ENCODE measurements at places on chromosomes 13 and 19.

GRCh38 chr19:47520343-47520806 lies 5.5 kb upstream of the NAPA start:
- DNase-seq: no peak

- DNase-seq: no peak
These were observed 90.2 kb upstream of the UQCRFS1 start for GRCh38 chr19:29303069-29303718.

GRCh38 chr13:75661443-75661842 lies 25.3 kb downstream of the LMO7 start:
- DNase-seq: no peak

GRCh38 chr13:81760316-81760715 lies 1419.4 kb upstream of the SPRY2 start:
- DNase-seq: no peak

DNA sequence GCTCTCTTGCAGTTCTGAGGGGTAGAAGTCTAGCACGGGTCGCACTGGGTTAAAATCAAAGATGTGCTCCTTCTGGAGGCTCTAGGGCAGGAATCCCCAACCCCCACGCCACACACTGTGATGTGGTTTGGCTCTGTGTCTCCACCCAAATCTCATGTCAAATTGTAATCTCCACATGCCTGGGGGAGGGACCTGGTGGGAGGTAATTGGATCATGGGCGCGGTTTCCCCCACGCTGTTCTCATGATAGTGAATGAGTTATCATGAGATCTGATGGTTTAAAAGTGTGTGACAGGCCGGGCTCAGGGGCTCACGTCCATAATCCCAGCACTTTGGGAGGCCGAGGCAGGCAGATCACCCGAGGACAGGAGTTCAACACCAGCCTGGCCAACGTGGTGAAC lies 26.6 kb upstream of the CALM3 start:
- DNase-seq: no peak

DNA sequence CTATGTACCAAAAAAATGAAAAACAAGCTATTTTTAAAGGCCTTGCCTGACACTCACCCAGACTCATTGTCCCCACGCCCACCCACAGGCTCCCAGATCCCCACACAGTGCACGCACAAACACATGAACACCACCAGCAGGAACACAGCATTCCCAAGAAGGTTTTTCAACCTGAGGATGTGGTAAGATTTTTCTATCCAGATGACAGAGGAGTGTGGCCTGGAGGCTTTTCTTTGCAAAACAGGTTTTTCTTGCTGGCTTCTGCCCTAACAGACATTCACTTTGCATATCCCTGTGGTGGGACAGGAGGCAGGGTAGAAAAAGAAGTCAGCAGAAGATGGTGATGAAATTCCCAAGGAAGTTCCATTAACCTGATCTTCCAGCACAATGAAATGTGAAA lies 97.8 kb downstream of the KLF12 start:
- no peak for DNase-seq

- no peak for DNase-seq
These were observed 34.6 kb upstream of the SLC10A2 start for GRCh38 chr13:103100830-103101229.

DNA sequence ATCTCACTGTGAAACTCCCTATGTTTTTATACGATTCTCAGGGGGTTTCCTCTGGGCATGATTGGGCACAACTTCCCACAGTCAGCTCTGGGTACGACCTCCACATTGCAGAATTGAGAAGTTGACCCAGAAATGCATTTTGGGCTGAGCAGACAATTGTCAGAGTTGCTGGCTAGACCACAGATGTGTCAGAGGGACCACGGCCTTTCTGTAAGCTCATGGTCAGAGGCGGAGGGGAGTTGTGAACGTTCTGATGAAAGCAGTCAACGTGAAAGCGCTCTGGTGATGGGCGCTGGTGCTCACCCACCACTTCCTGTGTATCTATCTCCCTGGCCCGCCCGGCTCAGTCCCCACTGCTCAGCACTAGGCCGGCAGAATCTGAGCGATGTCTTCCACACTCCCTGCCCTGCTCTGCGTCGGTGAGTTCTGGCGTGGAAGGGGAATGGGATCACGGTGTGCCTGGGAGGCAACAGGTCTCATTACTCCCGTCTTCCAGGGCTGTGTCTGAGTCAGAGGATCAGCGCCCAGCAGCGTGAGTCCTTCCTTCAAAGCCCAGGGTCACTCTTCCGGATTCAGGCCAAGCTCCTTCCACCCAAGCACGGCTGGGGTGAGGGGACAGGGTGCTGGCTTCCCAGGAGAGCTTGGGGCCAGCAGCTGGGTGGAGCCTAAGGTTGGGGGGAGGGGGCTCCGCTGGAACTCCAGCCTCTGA lies at the start of gene NCR1:
NCR1 (plus strand) TSS at position 346 of the 709 bp plus-strand sequence; CDS start at position 386, 40 bp downstream.
- no peak for DNase-seq

- DNase-seq: no peak
These were observed 108.2 kb upstream of the UQCRFS1 start for GRCh38 chr19:29321116-29321515.

GRCh38 chr19:47113850-47114651 lies 475 bp upstream of the ZC3H4 start:
- DNase-seq: no peak

DNA sequence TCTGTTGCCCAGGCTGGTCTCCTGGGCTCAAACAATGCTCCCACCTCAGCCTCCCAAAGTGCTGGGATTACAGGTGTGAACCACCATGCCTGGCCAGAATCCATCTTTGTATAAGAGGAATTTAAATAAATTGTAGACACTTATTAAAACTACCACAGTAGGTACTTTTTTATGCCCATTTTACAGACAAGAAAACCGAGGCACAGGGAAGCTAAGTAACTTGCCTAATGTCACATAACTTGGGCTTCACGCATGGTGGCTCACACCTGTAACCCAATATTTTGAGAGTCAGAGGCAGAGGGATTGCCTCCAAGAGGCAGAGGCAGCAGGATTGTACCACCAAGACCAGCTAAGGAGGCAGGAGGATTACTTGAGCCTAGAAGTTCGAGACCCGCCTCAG lies 22.7 kb upstream of the CALM3 start:
- no peak for DNase-seq

- DNase-seq: no peak
These were observed 4.8 kb upstream of the ZNF439 start for GRCh38 chr19:11843722-11844121.

DNA sequence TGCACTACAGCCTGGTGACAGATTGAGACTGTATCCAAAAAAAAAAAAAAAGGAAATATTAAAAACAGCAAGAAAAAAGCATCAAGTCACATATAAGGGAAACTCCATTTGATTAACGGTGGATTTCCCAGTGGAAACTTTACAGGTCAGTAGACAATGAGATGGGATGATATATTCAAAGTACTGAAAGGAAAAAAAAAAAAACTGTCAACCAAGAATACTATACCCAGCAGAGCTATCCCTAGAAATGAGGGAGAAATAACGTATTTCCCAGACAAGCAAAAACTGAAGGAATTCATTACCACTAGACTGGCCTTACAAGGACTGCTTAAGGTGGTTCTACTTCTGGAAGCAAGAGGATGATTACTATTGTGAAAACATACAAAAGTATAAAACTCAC lies 87.4 kb downstream of the C1QTNF9 start:
- DNase-seq: no peak

DNA sequence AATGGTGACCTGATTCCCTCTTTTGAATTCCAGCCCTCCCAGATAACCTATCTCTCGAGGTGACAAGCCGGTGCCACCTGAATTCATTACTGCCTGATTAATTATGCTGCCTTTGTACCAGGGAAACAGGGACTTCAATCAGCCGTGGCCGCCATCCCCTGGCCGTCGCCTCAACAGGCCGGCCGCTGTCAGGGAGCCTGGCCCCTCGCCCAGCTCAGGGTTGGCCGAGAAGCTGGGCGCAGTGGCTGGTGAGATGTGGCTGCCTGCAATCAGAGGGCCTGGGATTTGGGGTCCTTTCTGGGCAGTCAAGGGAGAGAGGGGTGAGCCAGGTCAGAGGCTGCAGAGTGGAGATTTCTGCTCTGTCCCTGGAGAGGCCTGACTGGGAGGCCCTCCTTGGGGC lies 91.2 kb downstream of the KCTD15 start:
- no peak for DNase-seq

- no peak for DNase-seq
These were observed 22.7 kb downstream of the SLC25A15 start for GRCh38 chr13:40812102-40812501.

DNA sequence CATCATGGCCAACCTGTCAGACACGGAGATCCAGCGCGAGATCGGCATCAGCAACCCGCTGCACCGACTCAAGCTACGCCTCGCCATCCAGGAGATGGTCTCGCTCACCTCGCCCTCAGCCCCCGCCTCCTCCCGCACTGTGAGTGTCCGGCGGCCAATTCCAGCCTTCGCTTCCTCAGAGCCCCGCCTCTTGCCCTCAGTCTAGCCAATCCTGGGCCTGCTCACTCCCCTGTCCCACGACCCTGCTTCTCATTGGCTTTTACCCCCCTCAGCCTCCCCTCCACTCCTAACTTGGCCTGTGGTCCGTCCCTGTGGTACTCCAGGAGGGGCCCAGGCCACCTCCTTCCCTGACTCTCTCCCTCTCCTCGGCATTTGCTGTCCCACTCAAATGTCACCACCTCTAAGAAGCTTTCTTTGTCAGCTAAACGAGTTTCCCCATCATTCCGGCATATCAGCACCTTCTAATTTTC lies 12.3 kb downstream of the HRC start:
- DNase-seq: no peak

GRCh38 chr19:35253316-35254286 lies 4.8 kb downstream of the LSR start:
- DNase-seq: no peak

DNA sequence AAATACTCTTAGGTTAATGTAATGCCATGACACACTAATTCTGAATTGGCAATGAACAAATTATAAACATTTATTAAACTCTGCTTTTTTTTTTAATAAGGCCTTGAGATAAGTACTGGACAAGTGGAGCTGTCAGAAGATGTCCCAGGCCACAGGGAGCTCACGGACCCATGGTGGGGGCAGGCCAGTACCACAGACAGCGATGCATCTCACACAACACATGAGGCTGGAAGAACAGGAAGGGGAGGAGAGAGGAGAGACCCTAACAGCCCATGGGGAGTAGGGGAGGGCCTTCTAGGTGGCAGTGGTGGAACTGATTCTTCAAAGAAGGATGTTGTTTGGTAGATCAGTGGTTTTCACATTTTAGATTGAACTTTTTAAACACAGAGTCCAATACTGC lies 128.4 kb downstream of the LHFPL6 start:
- no peak for DNase-seq

DNA sequence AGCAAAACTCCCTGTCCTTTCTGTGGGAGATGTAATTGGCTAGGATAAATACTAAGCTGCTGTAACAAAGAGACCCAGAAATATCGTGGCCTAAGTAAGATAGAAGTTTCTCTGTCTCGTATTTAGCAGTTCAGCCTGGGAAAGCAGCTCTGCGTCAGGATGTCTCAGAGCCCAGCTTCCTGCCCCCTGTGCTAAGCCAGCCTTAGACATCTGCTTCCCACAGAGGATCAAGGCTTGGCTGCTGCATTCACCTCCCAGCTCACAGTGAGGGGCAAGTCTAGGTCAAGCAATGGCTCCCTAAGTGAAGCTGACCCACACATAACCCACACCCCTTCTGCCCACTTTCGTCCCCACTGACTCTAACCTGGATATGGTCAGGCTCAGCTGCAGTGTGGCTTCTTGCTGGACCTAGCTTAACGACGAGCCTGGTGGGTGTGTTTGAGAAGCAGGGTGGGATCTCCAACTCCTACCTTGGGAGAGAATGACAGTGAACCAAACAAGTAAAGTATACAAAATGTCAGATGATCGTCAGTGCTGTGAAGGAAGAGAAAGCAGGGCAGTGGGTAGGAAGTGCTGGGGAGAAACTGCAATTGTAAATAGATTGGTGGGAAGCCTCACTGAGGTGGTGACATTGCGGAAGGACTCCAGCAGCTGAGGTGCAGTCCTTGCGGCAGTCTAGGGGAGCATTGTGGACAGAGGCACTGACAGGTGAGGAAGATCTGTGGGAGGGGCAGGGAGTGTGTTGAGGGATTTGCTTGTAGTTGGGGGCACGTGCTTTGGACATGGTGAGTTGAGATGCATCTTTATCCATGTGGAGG lies 82.9 kb downstream of the TNFRSF19 start:
- DNase-seq: no peak

DNA sequence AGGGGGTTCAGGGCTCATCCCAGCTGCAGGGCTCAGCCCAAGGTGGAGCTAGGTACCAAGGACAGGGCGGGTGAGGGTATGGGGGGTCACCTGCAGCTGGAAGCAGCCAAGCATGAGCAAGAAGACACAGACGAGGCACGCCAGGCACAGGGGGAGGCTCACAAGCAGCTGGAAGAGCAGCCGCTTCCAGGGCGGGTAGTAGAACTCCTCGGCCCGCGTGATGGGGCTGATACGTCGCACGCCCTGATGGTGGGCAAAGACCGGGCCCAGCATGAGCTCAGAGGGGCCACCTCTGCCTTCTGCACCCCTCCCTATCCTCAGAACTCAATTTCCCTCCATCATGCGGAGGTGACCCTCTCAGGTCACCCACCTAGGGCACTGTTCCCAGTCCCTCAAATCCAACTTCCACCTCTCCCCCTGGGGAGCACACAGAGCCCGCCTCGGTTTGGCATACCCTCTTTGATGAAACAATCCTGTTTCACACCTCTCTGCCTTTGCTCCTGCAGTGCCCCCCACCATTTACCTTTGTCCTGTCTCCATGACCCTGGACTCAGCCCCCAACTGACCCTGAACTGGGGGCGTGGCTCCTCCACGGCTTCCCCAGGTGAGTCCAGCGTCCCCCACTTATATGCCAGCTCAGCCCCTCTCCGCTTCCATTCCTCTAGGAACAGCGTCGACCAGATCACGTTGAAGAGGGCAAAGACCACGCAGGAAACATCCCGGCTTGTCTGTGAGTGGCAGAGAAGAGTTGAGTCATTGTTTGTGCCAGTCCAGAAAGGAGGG lies 4.2 kb downstream of the ANO8 start:
- no peak for DNase-seq

- DNase-seq: no peak
These were observed 3.3 kb upstream of the C3 start for GRCh38 chr19:6723738-6724137.

GRCh38 chr13:27942972-27943371 lies 23.2 kb downstream of the PDX1 start:
- DNase-seq: no peak

DNA sequence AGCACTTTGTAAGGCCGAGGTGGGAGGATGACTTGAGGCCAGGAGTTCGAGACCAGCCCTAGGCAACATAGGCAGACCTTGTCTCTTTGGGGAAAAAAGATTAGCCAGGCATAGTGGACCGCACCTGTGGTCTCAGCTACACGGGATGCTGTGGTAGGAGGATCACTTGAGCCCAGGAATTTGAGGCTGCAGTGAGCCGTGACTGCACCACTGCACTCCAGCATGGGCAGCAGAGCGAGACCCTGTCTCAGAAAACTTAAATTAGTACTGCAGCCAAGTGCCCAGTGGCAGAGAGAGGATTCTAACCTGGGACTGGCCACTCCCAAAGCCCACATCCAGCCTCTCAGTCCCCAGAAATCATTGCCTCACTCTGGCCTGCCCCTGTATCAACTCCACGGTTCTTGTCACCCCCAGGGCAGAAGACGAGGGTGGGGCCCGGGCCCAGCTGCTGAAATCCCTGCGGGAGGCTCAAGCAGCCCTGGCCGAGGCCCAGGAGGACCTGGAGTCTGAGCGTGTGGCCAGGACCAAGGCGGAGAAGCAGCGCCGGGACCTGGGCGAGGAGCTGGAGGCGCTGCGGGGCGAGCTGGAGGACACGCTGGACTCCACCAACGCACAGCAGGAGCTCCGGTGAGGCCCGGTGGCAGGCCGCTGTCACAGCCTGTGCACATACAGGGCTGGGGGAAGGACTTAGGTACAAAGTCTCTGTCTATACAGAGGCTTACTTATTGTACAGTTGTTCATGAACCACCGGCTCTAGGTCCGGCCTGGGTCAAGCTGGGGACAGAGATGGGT lies 53.4 kb downstream of the KCNC3 start:
- no peak for DNase-seq

Measured in tibial nerve (tissue), 4 donors.